Myocyte (in vitro differentiated cells): ENCODE measurements at places on chromosomes 7 and 10. TPM values are rescaled to one million over a fixed set of nuclear protein-coding genes. Genes with fewer than 3 reads are reported as not detected.

The AFAP1L2 gene
- 0.45 and 4.8 TPM in 2 replicates for total RNA-seq

The ACTR3C gene
- 0.32 TPM in 1 of 2 replicates, not detected in the other for total RNA-seq

The GIMAP2 gene
- total RNA-seq: 2.1 and 2.2 TPM in 2 replicates

The PNLIPRP1 gene
- total RNA-seq: not detected in 2 replicates

The CTAGE4 gene
- not detected in 2 replicates for total RNA-seq

The OR6B1 gene
- 0.03 TPM in 1 of 2 replicates, not detected in the other for total RNA-seq

The POU6F2 gene
- 0.11 TPM in 1 of 2 replicates, not detected in the other for total RNA-seq

The OR9A2 gene
- total RNA-seq: not detected in 2 replicates

The TAF3 gene
- 3.1 and 3.4 TPM in 2 replicates for total RNA-seq

The NET1 gene
- 20.2 and 31.6 TPM in 2 replicates for total RNA-seq

The MYO1G gene
- 0.35 and 0.83 TPM in 2 replicates for total RNA-seq

The ZNF804B gene
- not detected in 2 replicates for total RNA-seq

The OR2A1 gene
- total RNA-seq: not detected in 2 replicates

The COL28A1 gene
- total RNA-seq: 0.88 and 2.2 TPM in 2 replicates

The FLNC gene
- 703 and 1,085 TPM in 2 replicates for total RNA-seq

The UNCX gene
- total RNA-seq: not detected in 2 replicates

The SPDYE5 gene
- not detected in 2 replicates for total RNA-seq

The GRM3 gene
- 0.05 TPM in 1 of 2 replicates, not detected in the other for total RNA-seq

The ERVW-1 gene
- total RNA-seq: not detected in 2 replicates

The NEURL1 gene
- 10.6 and 12.1 TPM in 2 replicates for total RNA-seq

The DNAJC30 gene
- total RNA-seq: 4.9 and 6.1 TPM in 2 replicates

The SLC16A9 gene
- total RNA-seq: 0.88 and 2.1 TPM in 2 replicates

The NKX1-2 gene
- total RNA-seq: not detected in 2 replicates

The AGAP4 gene
- 4.7 and 4.9 TPM in 2 replicates for total RNA-seq

The PRKG1 gene
- 14.8 and 26.7 TPM in 2 replicates for total RNA-seq

The NODAL gene
- total RNA-seq: not detected in 2 replicates

The VWDE gene
- not detected in 2 replicates for total RNA-seq

The FAM13C gene
- total RNA-seq: 58.0 and 59.0 TPM in 2 replicates

The PALD1 gene
- total RNA-seq: 0.21 and 0.31 TPM in 2 replicates

The MOGAT3 gene
- not detected in 2 replicates for total RNA-seq

The MET gene
- total RNA-seq: 35.3 and 36.8 TPM in 2 replicates

The TMEM213 gene
- not detected in 2 replicates for total RNA-seq

The NUTM2E gene
- total RNA-seq: 0.21 TPM in 1 of 2 replicates, not detected in the other

The UPK3BL1 gene
- 24.1 and 25.2 TPM in 2 replicates for total RNA-seq

The HOXA6 gene
- 0.80 and 1.0 TPM in 2 replicates for total RNA-seq
